Right atrium auricular region (tissue), 2 donors: ENCODE measurements at places on chromosomes 7 and 10. TPM values are rescaled to one million over a fixed set of nuclear protein-coding genes. Genes with fewer than 3 reads are reported as not detected.

AKAP9 gene
- 41.8 TPM for total RNA-seq

SPDYE2 gene
- total RNA-seq, result 0.16 TPM

ZNF789 gene
- 0.48 TPM for total RNA-seq

CLDN3 gene
- not detected for total RNA-seq

SLC29A3 gene
- 1.8 TPM for total RNA-seq

HOXA2 gene
- total RNA-seq, result 0.33 TPM

MYH16 gene
- not detected for total RNA-seq

ENTPD1 gene
- 12.3 TPM for total RNA-seq

CYP2W1 gene
- total RNA-seq, result not detected

ANKRD7 gene
- total RNA-seq, result 0.79 TPM

CALHM3 gene
- total RNA-seq, result not detected
